ENCODE measurements at places on chromosomes 2 and 18.

GRCh38 chr2:144496092-144496976 is 23.6 kb downstream of the ZEB2 start:
- no peak for DNase-seq

DNA sequence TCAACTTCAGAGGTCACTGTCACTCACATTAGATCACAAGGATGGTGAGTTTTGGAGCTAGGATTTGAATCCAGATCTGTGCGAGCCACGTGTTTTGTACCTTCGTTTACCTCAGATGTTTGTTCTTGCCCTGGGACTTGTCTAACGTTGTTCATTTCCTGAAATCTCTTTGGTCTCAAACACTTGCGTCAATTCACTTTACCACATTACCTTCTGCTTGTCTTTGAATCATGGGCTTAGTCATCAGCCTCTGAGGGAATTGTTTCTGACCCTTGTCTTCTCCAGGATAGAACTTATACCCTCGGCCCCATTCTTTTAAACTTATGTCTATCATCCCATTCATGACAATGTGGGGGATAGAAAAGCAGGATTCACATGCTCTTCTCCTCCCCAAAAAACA is 282.7 kb downstream of the DCDC2C start:
- no peak for DNase-seq

DNA sequence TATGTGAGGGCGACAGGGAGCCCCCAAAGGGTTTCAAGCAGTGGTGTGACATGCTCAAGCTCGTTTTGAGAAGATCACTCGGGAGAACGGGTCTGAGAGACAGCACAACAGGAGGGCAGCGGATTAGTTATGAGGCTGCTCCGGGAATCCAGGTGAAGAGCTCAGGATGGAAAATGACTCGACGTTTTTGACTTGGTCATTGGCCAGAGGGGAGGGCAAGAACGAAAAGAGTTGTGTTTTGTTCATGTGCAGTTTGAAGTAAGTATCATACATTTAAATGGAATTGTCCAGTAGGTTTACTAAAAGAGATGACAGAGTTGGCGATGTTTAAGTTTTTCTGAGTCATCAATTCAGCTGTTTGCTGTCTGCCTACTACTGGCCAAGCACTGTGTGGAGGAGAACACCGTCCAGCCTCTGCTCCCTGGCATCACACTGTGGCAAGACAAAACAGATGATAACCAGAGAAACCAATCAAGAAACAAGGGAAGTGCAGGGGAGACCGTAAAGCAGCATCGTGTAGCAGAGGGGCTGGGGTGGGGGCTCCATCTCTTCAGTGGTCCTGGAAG is 25.3 kb upstream of the ANXA4 start:
- peak; percentile 54 for DNase-seq

DNA sequence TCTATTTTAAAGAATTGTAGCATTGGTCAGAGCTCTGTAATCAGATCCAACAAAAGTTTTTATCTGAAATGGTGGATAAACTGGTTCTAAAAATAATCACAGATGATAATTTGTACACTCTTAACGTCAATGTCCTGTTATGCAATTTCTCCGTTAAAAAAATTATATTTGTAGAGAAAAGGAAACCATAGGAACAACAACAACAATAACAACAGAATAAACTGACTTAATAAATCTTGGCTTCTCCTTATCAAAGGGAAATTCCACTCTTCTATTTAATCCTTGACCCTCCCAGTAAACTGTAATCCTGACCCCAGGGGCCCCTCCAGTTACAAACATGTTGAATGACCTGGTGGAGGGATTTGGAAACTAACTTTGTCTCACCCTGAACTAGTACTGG is 78.6 kb upstream of the ZFP36L2 start:
- peak; percentile 72 for DNase-seq

- DNase-seq = no peak
Observed at GRCh38 chr2:71538656-71539265, 85.4 kb downstream of the DYSF start.
